Gastroesophageal sphincter (tissue), 4 donors: ENCODE measurements at places on chromosomes 5 and 9. TPM values are rescaled to one million over a fixed set of nuclear protein-coding genes. Genes with fewer than 3 reads are reported as not detected.

DNA sequence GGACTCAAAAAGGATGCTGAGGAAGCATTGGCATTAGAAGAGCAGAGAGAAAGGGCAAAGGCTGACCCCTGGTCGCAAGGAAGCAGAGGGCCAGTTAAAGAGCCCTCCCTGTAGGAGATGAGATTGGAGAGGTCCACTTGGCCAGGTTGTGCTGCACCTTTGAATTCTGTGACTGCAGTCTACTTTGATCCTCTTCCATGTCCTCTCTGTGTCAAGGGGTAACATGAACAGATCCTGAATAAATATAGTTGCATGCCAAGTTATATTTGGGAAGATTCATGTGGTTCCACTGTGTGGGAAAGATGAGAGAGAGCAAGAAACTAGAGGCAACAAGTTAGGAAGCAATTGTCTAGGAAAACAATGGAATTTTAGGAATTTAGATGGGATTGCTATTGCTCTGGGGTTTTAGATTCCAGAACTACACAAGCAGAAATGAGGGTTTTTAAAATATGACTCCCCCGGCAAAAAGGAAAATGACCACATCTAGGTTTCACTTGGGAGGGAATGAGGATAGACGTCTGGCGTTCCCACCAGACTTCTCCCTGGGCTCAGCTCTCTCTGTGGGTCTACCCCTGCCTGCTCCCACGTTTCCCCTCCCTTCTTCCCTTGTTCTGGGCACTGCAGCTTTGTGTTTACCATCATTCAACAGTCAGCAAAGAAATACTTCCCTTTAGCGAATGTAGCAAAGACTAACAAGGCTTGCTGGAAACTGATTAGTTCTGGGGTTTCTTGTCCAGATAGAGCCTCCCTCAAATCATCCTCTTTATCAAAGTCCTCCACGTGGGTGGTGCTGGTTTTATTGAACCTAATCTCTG, 63.6 kb downstream of the SNX18 start:
- peak; percentile 14 for ATAC-seq

GRCh38 chr5:18496041-18496440, 861.8 kb downstream of the TAF11L14 start:
- no peak for ATAC-seq

DNA sequence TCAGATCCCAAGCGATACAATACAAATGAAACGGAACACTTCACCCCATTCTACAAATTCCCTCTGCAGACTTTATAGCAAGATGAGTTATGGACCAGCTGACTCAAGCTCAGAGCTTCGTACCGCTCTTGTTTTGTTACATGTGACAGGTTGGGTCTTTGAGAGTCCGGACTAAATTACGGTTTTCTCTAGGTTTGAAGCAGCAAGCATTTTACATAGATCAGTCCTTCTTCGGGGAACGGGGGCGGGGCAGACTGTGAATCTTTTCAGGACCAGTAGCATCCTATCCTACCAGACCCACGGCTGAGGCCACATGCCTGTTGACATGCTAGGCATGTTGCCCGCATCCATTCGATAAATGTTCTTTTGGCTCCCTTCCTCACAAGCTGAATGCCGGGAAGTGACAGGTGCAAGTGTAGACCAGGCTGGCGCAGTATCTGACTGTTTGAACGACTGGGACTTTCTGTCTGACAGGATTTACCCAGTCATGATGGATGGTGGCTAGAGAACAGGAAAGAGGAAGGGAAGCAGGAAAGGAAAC, 811.0 kb upstream of the GRAMD2B start:
- ATAC-seq: no peak

- no peak for ATAC-seq
These were observed 226.6 kb downstream of the EBF1 start for GRCh38 chr5:158873104-158873503.

DNA sequence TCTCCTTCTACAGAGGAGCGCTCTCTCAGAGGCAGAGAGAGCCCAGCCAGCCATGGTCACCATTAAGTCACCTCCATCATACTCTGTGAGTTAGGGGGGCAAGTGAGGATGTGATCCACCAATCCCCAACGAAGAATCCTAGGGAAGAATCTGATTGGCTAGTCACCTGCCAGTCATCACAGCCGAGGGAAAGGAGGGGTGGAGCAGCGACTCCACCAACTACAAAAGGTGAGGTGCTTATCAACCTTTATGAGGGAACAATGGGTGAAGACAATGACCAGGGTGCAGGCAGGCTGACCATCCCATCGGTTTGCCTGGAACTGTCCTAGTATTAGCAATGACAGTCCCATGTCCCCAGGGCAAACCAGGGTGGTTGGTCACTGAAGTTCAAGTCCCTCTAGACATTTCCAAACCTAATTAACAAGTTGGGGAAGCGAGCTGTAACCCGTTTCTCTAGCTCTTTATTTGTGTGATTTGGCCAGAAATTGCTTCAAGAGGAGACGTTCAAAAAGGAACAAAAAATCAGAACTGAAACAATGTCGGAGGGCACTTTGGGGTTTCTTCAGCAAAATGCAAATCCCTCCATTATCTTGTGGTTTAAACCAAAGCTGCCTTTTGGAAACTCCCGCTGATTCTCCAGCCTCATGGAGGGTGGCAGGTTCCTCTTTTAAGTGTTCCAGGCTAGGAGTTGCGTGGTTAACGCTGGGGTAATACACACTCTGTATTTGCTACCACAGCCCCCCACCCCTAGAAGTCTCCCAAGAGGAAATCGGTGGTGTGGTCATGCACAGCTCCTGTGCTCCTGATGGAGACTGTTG, 18.8 kb upstream of the FCN1 start:
- no peak for ATAC-seq

- ATAC-seq: no peak
These were observed 36.7 kb upstream of the ASS1 start for GRCh38 chr9:130407916-130408663.

DNA sequence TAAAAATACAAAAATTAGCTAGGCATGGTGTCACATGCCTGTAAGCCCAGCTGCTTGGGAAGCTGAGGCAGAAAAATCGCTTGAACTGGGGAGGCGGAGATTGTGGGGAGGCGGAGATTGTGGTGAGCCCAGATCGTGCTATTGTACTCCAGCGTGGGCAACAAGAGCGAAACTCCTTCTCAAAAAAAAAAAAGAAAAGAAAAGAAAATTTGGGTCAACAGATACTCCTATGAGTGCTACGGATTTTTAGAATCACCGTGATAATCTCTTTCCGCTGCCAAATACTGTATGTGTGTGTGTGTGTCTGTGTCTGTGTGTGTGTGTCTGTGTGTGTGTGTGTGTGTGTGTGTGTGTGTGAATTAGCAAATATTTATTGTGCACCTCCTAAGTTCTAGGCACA, 64.4 kb downstream of the ARRDC3 start:
- no peak for ATAC-seq

DNA sequence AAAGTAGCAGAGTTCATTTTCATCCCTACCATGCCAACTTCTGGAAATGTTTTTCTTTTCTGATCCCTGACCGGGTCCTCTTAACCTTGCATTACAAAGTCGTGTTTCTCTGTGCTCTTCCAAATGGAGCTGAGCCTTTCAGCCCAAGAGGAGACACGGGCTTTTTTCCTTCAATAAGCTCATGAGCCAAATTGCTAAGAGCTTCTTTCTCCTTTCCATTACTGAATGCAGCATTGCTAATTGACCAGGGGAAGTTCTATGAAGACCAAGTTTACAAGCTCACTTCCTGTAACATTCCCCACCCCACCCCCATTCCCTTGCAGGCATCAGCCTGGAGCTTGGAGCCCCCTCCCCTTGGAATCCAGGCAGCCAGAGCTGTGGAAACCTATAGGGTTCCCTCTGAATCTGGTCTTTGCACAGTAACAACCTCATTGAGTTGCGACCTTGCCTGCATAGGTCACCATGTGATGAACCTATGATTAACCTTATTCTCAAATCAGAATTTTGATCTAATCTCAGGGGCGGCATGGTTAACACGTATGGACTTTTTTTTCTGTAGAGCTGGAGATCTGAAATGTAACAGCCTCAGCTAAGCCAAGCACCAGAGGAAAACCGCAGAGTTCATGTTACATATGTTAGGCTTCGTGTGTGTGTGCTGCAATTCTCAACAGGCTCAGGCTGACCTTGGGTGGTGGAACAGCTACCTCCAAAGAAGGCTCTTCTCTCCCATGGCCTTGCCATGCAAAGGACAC, 395.7 kb upstream of the ZNF462 start:
- ATAC-seq: no peak

Gene KCNT1
- total RNA-seq: 0.19 TPM

Gene CA9
- not detected for total RNA-seq

Gene MARVELD2
- total RNA-seq: 6.3 TPM

DNA sequence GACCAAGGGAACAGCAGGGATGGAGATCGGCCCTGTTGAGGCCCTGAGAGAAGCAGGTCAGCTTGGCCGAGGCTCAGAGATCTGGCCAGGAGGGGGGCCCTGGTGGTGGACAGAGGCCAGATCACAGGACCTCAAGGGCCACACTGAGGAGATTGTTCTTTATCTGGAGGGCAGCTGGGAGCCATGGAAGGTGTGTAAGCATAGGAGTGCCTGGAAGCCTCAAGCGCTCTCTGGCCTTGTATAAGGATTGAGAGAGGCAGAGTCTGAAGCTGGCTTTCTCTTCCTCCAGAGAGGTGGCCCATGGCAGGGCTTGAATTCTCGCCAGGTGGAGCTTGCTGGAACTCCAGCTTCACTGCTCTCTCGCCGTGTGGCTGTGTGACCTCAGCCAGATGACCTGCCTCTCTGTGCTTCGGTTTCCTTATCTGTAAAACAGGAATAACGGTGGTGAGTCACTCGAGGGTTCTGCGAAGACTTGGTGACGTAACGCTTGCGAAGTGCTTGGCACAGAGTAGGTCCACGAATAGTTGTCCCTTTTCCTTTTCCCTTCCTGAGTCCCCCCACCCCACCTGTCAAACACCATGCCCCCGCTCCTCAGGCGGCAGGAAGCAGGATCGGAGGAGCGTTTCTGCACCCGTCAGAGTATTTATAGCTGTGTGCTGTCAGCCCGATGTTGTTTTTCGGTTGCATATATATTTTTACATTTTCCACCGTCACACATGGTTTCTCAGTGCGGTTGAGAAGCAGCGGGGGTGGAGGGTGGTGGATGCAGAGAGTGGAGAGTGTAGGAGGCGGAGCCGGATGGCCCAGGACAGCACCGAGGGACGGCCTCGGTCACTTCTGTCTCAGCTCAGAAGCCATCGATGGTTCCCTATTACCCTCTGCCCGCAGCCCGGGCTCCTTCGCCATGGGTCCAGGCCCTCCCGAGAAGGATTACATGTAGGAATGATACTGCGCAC, 17.0 kb upstream of the CRB2 start:
- ATAC-seq: no peak

GRCh38 chr5:36875790-36876298, 725 bp upstream of the NIPBL start:
- peak; percentile 86 for ATAC-seq

Gene SLC2A6
- total RNA-seq: 1.7 TPM

DNA sequence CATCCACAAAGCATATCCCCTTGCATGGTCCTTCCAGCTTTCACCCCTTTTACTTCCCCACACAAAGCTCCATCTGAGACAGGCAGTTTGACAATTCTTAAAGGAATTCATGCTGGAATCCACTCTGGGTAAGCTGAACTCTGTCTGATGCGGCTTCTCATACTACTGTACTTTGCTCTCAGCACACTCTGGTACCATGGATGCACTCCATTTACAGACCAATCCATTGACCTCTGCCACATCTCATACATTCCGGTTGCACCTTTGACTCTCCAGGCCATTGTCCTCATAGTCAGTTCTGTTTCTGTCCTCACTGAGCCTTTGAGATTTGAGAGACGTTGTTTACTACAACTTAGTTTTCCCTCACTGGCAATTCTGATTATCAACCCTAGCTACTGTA, 12.2 kb downstream of the SPATA9 start:
- ATAC-seq: no peak

DNA sequence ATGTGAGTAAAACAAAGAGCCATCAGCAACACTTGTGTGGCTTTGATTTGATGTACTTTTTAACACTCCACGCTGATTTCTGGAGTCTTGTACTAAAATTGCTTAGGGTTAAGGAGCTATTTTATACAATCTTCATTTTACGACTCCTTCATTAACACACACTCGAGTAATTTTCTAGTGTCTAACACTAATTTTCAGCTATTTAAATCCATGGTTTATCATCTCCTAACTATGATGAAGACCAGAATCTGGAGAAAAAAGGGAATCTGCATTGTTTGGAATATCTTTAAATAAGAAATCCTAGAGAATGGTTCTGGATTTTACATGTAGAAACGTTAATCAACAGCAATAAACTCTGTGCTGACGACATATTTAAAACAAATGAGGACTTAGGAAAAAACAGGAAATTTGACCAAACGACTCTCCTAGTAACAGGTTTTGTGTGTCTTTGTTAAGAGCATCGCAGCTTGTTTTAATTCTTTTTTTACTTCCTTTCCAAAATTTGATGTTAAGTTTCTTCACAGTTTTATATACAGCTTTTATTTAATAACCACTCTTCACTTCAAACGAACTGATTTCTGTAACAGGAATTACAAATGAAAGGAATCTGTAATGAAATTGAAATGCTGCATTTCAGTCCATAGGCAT, 138.5 kb downstream of the AOPEP start:
- no peak for ATAC-seq

- ATAC-seq: no peak
These were observed 75.3 kb downstream of the LHFPL2 start for GRCh38 chr5:78573318-78573717.

GRCh38 chr9:72947984-72948465, 4.8 kb downstream of the ALDH1A1 start:
- no peak for ATAC-seq

Gene RAD23B
- 75.0 TPM for total RNA-seq

- ATAC-seq: no peak
These were observed 515.0 kb upstream of the TUSC1 start for GRCh38 chr9:26193237-26193636.

DNA sequence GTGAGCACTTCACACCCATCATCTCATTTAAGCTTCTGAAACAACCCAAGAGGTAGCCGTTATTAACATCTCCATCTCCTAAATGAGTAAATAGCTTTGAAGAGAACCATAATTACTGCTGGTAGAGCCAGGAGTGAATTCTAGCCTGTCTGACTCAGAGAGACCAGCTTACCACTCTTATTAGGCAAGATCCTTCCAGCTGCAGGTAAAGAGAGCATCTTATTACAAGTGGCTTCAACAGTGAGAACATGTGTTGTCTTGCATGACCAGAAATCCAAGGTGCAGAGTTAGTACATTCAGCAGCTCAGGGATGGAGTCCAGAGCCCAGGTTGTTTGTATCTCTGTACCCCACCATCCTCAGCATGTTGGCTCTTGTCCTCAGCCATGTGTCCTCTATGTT, 10.9 kb upstream of the AFAP1L1 start:
- no peak for ATAC-seq

- ATAC-seq: no peak
These were observed 442.9 kb downstream of the RAB3C start for GRCh38 chr5:59025734-59026133.

GRCh38 chr5:133756756-133757155, 144.4 kb upstream of the FSTL4 start:
- ATAC-seq: no peak

GRCh38 chr9:111233963-111234362, 96.1 kb downstream of the OR2K2 start:
- ATAC-seq: no peak
